ENCODE measurements at places on chromosomes 12 and 14.

GRCh38 chr12:91778091-91778832 is 367.4 kb downstream of the BTG1 start:
- DNase-seq = no peak

DNA sequence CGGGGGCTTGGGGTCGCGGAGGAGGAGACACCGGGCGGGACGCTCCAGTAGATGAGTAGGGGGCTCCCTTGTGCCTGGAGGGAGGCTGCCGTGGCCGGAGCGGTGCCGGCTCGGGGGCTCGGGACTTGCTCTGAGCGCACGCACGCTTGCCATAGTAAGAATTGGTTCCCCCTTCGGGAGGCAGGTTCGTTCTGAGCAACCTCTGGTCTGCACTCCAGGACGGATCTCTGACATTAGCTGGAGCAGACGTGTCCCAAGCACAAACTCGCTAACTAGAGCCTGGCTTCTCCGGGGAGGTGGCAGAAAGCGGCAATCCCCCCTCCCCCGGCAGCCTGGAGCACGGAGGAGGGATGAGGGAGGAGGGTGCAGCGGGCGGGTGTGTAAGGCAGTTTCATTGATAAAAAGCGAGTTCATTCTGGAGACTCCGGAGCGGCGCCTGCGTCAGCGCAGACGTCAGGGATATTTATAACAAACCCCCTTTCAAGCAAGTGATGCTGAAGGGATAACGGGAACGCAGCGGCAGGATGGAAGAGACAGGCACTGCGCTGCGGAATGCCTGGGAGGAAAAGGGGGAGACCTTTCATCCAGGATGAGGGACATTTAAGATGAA is 630 bp downstream of the FOS start:
- peak; percentile 71 for DNase-seq

DNA sequence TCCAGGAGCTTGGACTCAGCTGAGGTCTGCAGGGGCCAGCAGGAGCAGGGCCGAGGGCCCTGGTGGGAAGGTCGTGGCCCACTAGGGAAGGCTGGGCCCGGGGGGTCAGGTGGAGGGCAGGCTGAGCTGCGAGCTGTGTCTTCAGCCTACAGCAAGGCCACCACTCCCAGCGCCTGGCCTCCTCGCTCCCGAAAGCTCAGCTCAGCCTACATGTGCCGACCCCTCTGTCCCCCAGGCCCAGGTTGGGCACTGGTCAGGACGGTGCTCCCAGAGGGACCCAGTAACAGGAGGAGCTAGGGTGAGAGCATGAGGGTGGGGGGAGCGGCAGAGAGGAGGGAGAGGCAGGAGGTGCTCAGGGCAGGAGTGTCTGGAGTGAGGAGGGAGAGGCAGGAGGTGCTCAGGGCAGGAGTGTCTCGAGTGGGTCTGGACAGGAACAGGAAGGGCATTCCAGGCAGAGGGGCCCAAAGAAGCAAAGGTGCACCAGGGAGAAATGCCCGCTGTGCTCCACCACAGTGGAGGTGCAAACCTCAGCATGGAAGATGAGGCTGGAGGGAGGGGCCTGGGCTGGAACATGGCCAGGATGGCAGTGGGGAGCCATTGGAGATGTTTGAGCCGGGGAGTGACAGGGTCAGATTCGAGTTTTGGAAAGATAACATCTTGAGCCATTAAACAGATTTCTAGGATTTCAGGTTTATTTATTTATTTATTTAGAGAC is 29.1 kb upstream of the GPR132 start:
- DNase-seq = no peak

DNA sequence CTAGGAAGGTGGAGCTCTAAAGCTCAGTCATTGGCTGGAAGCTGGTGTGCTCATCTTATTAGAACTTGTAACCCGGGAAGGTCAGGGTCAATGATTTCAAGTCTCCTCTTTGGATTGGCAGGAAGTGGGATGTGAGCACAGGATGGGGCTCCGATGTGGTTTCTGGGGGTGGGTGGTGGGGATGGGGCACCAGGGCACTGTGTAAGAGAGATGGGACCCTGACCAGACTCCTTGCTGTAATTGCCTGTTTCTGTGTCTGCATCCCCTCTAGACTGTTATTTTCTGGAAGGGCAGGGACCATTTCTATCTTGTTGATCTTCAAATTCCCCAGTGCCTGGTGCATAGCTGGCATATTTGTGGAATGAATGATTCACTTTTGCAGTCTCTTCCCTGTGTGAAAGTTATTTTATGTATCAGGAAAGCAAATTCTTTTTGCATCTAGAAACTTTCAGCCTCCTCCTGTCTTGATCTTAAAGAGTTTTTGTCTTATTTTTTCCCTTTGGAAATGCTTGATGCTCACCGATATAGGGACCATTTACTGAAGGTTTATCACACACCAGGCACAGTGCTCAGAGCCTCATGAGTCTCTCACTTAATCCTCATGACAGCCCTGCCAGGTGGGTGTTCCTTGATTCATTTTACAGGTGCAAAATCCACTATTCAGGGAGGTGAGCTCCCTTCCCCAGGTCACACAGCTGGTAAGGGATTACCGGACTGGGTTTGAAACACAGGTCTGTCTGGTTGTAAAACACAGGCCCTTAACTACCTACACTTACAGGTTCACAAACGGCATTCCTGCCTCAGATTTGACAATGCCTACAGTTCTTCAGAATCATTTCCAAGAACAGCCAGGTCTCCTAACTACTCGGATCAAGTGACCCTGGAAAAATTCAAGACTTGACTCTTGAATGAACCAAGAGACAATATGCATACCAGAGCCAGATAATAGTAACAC is 86.9 kb upstream of the IGF1 start:
- DNase-seq = no peak
